ENCODE measurements at places on chromosomes 13 and 19.

DNA sequence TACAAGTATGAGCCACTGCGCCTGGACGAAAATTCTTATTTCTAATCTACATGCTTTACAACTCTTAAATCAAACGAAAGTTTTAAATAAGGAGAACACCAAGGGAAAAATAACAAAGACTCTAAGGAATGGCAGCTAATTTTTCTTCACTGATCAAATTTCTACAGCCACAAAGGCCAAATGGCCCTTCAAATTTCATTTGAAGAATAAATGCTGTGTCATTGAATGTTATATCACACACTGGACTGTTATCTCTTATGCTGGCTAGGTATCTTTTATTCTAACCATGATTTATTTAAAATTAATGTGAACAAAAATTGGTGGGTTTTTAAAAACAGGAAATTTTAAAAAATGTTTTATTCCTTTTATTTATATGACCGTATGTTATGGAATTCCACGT lies 14.1 kb downstream of the SMAD9 start:
- no peak for DNase-seq

GRCh38 chr13:73179650-73180274 lies 121.0 kb downstream of the KLF5 start:
- no peak for DNase-seq

DNA sequence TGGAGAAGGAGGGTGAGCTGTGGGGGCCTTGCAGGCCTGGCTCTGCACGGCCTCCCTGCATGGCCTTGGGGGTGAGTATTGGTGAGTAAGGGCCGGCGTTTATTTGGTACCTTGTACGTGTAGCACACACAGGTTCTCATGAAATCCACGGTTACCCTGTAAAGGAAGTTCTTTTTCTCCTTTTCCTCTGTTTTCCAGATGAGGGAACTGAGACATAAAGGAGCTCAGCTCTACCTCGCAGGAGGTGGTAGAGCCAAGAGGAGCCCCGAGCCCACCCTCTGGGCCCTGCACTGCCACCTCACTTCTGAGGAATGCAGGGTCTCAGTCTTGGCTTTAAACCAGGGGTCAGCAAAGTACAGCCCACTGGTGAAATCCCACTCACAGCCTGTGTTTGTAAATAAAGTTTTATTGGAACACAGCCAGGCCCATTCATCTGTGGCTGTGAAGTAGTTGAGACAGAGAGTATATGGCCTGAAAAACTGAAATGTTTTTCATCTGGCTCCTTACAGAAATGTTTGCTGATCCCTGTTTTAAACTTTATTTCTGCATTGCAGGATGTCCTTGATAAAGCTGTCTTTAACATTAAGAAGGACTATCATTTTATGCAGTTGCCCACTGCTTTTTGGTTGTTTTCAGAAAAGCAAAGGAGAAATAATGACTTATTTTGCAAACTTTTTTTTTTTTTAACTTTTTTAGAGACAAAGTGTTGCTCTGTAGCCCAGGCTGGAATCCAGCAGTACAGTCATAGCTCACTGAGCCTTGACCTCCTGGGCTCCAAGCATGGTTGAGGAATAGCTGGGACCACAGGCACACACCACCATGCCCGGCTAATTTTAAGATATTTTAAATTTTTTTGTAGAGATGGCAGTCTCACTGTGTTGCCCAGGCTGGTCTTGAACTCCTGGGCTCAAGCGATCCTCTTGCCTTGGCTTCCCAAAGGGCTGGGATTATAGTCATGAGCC lies 6.4 kb downstream of the EPN1 start:
- DNase-seq: no peak

DNA sequence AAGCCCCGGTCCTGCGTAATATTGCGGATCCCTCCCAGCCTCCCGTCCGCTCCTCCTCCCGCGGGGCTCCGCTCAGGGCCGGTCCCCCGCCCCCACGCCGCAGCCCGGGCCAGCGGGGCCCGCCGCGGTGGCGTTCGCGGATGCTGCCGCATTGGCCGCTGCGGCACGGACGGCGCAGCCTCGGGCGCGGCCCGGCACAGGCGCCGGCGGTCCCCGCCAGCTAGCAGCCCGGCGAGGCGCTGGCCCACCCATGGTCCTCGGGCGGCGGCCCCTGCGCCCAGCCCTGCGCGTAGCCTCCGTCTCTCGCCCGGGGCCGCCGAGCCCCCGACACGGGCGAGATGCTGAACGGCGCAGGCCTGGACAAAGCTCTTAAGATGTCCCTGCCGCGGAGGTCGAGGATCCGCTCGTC lies at the start of gene ATP8A2:
TSS of gene ATP8A2 (plus strand) at position 100 of the 409 bp plus-strand sequence. CDS start at position 339, 239 bp downstream.
- DNase-seq: no peak

GRCh38 chr13:33751151-33751550 lies 66.8 kb upstream of the RFC3 start:
- DNase-seq: no peak

- no peak for DNase-seq
These were observed 11.6 kb downstream of the ATP4B start for GRCh38 chr13:113646376-113646775.

- peak; percentile 16 for DNase-seq
These were observed 407.7 kb downstream of the LMO7 start for GRCh38 chr13:76043874-76044273.

GRCh38 chr13:23570099-23570920 lies at the start of gene TNFRSF19:
Gene TNFRSF19 (plus strand): TSS chr13:23570412. CDS start chr13:23590184, 19,772 bp downstream.
- peak; percentile 29 for DNase-seq

DNA sequence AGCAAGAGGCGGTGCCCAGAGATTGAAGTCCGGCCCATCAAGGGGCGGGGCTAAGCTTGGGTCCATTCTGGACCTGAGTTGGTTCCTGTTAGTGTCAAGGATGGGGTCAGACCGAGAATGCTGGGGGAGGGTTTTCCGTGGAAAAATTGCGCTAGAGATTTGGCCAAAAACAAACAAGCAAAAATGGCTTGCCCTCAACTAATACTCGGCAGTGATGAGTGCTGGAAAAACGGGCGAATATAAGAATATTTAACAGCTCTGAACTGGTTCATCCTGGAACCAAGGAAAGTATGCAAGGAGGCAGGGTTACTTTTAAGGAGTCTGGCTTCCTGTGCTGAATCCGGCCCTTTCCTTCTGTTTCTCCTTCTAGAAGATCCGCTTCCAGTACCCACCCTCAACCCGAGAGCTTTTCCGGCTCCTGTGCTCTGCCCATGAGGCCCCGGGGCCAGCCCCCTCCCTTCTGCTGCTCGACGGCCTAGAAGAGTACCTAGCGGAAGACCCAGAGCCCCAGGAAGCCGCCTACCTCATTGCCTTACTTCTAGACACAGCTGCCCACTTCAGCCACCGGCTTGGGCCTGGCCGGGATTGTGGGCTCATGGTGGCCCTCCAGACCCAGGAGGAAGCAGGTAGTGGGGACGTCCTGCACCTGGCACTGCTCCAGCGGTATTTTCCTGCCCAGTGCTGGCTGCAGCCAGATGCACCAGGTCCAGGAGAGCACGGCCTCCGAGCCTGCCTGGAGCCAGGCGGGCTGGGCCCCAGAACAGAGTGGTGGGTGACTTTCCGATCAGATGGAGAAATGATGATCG lies 880 bp downstream of the SWSAP1 start:
- peak; percentile 67 for DNase-seq

GRCh38 chr13:95156208-95156607 lies 145.0 kb downstream of the ABCC4 start:
- DNase-seq: no peak

DNA sequence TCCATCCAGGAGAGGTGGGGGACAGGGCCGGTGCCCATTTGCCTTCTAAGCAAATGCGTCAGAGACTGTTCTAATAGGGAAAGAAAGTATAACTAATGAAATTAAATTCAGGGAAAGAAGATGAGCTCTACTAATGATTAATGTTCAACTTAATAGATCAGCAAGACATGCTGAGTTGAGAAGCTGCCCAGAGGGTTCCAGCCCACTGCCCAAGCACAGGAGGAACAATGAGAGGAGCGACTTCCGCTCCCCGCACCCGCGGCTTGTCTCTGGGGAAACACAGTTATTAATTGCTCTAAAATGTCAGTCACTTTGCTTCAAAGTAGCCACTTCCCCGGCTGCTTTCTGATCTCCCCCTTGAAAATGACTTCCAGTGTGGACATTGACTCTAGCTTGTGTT lies 331.3 kb downstream of the UQCRFS1 start:
- no peak for DNase-seq

GRCh38 chr19:31100981-31101380 lies 248.3 kb downstream of the TSHZ3 start:
- DNase-seq: no peak

DNA sequence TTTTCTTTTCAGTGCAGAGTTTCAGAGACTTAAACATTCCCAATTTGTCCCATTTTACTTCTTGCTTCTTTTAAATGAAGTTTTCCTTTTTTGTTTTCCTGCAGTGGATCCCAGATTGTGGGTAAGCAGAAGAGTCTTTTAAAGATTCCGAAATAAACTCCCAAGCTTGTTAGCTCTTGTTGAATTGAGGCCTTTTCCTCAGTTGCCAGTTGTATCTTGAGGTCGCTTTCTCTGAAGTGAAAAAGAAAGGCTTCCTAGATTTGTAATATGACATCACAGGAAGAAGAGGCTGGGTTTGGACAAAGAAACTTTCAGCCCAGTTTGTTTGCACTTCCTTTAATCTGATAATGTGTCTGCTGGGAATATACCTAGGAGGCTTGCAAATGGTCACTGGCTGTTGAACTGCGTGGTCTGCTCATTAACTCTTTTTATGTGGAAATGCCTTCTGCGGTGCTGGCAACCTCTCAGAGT lies at the start of gene LPAR6:
TSS of gene LPAR6 (minus strand) at position 233 of the 471 bp plus-strand sequence. CDS start 690 bp downstream, outside the sequence.
- DNase-seq: peak; percentile 84

DNA sequence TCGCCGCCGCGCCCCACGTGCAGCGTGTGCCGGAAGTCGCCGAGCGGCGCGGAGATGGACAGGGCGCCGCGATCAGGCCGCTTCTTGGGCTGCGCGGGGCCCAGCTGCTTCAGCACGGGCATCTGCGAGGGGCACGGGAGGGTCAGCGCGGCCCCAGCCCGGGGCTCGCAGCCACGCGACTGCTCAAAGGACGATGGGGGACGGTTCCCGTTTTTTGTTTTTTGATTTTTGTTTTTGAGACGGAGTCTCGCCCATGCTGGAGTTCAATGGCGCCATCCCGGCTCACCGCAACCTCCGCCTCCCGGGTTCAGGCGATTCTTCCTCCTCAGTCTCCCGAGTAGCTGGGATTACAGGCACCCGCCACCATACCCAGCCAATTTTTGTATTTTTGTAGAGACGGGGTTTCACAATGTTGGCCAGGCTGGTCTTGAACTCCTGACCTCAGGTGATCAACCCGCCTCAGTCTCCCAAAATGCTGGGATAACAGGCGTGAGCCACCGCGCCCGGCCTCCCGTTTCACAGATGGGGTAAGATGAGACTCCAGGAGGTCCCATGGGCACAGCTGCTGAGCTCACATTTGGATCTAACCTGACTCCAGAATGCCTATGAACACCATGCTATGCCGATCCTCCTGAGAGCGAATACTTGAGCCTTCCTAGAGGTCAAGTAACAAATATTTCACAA lies 2.0 kb upstream of the LENG9 start:
- no peak for DNase-seq

DNA sequence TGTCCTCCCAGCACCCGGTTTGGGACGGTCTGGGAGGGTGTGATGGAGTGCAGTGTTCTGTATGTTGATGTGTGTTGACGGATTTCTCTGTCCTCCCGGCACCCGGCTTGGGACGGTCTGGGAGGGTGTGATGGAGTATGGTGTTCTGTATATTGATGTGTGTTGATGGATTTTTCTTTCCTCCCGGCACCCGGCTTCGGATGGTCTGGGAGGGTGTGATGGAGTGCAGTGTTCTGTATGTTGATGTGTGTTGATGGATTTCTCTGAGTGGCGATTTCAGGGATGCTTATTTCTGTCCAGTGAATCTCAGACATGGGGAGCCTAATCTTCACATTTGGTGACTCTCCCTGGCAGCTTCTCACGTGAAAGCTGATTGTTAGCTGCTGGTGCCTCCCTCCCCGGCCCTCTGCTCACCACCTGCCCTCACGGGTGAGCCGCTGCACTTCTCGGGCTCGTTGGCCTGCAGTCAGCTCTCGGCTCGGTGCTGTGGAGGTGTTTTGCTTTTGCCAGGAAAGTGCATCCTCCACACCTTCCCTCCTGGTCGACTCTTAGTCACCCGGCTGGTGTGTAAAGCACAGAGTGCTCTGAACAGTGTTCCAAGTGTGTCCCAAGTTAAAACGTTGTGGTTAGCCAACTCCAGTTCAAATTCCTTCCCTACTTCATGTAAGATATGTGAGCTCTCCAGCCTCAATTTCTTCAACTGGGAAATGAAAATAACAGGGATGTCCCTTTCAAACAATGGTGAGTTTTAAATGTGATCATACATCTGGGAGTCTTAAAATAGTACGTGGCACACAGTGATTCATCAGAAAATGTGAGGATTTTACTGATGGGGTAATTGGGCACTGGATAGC lies 54.6 kb downstream of the ATP11A start:
- no peak for DNase-seq

DNA sequence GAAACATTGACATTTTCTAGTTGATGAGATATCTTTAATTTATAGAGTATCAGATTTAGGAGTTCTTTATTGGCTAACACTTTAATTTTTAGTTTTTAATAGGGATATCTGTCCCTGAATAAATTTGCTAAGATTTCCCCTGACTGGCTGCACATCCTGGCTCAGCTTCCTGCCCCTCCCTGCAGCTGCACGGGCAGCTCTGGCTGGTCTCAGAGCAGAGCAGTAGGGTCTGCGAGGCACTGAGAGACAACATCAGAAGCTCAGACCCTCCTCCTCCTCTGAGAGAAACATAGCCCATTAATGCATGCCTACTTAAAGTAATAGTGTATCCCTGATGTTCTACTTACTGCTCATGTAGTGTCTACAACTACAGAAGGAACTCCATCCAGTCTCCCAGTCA lies 139.2 kb downstream of the TNFSF13B start:
- DNase-seq: no peak

DNA sequence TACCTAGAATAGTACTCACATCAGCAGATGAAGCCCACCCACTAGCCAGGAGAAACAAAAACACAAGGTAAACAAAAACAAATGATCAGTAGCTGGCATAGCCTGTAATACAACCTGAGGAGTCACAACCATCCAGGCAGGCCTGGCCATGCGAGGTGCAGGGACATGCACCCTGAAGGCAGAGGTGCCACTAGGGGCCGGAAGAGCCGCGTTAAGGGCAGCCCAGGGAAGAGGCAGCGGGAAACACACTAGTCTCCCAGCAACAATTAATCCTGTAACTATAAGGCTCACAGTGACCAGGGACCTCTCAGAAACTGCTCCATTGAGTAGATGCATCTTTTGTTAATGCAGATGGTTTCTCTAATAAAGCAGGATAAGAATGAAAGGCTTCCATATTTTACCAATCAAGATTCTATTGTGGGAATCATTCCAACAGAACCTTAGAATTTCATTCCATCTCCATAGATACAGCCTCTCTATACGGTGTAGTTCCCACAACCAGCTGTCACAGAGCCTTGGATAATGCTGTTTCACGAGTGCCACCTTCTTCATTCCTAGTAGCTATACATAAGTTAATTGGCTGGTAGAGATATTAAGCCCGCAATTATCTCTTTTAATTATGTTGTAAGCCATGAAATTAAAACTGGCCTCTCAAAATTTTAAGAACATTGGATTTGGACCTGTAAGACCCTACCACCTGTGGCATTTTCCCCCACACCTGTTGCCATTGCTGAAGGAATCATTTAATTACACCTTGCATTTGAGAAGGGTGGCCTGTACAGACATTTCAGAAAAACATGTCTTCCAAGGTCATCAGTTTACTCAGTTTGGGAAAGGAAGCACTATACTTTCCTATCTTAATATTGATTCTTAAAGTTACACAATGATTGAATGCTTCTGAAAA lies 28.7 kb downstream of the ANKRD10 start:
- DNase-seq: no peak
